H4 (cell line): ENCODE measurements at places on chromosomes 6 and 20. TPM values are rescaled to one million over a fixed set of nuclear protein-coding genes. Genes with fewer than 3 reads are reported as not detected.

NUS1 gene
- 11.7 and 12.2 TPM in 2 replicates for total RNA-seq

CNR1 gene
- 0.74 and 0.87 TPM in 2 replicates for total RNA-seq

FAM217A gene
- total RNA-seq, result not detected in 2 replicates

SNAP25 gene
- 0.74 and 1.2 TPM in 2 replicates for total RNA-seq

IL17F gene
- not detected in 2 replicates for total RNA-seq

SLC25A27 gene
- 1.4 TPM in 1 of 2 replicates, not detected in the other for total RNA-seq

CFAP61 gene
- 0.62 TPM in 1 of 2 replicates, not detected in the other for total RNA-seq

DNA sequence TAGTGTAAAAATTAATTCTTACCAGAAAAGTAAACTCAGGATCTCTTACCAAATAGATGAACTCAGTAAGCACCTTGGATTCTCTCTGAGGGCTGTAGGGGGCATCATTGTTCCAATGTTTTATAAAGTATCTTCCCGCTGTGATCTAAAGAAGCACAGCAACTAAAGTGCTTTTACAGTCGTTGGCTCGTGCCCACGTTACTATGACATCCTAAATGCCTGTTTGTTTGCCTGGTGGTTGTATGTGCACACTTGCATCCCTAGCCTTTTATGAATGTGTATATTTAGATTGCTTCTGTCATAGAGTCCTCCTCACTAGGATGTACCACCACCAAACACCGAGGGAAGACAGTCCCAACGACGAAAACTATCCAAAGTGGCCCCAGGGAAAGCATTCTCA, 34.5 kb downstream of the SLX4IP start:
- DNase-seq, result peak; percentile 65

DNA sequence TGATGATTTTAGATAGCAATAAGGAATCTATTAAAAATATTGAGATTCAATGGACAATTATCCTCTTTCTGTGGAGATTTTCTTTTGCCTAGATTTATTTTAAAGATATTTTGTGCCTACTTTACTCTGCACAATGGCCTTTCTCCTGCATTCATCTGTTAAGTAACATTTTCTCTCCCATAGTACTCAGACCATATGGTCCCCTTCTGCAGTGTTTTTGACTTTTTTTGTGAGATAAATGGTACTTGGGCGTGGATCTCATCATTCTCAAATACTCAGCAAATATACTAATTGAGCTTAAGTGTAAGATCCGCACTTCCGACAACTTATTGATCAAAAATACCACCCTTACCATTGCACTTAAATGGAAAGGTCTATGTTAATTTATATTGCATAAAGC, 55.8 kb downstream of the PHACTR1 start:
- no peak for DNase-seq

DNA sequence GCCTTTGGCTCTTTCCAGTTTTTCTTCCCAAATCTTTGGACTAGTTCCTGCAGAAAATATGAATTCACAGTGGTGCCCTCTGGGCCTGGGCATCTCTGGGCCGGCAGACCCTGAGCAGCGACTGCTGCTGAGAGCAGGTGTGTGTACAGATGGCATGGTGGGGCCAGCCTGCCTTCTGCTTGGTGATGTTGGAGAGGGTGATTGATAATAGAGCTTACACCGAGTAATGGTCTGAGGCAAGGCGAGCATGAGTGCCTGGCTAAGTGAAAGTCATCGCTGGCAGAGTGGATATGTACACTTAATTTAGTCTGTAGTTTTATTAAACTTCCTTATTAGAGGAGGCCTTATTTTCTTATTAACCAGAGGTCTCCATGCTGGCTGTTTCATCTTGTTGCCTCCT, 156.9 kb downstream of the CDKAL1 start:
- no peak for DNase-seq

GRCh38 chr6:26375270-26375669, 7.6 kb upstream of the BTN2A2 start:
- DNase-seq, result no peak

DNA sequence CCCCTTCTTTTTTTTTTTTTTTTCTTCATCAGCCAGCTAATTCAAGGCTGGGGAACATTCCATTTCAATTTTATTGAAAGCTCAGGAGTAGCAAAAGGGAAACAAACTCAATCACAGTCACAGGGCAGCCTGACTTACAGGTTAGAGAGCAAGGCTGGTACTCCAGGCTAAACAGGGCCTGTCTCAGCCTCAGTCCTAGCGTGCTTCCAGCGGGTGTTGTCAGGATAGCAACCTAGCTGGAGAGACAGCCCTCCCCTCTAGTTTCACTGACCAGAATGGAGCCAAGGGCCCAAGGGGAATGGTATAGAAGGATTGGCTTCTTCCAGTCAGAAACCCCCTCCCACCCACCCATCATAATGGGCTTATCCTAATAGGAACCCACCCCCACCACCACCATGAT, 132.9 kb downstream of the PXDC1 start:
- no peak for DNase-seq

DNA sequence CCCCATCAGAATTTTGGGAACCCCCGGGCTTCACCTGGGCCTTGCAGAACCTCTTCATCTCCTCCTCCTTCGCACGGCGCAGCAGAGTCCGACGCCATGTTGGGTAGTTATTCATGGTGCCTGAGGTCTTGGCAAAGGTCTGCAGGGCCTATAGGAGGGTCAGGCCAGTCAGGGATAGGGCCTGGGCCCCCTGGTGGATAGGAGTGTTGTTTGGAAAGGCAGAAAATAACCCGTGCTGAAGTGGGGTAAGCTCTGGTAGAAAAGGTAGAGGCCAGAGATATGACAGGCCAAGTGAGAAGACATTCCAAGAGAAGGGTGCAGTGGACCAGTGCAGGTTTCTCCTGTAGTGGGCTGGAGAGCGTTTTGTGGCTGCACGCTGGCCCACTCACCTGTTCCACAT, 4.9 kb downstream of the SMPD2 start:
- no peak for DNase-seq

DNA sequence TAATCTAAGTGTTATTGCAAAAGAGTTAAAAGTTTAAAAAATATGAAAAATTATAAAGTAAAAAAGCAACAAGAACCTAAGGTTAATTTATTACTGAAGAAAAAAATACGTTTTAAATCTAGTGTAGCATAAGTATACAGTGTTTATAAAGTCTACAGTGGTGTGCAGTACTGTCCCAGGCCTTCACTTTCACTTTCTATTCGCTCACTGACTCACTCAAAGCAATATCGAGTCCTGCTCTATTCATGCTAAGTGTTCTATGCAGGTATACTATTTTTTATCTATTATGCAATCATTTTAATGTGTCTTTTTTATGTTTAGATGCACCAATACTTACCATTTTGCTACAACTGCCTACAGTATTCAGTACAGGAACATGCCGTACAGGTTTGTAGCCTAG, 113.0 kb downstream of the MANEA start:
- DNase-seq, result peak; percentile 4

DNA sequence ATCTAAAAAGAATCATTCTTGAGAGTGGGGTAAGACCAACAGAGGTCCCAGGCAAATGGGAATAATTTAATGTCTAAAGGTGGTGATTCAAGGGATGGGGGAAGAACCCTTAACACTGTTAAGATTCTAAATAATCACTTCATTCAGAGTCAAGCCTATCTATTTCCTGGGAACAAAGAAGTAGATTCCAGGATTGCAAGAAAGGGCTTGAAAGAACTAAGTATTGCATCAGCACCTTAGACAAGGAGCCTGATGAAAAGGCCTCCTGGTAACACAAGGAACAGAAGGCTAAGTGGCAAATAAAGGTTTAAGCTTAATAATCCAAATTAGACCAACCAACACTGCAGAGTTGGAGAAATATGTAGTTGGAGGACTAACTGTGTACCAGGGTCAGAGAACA, 620.7 kb upstream of the BTBD3 start:
- DNase-seq, result no peak

DNA sequence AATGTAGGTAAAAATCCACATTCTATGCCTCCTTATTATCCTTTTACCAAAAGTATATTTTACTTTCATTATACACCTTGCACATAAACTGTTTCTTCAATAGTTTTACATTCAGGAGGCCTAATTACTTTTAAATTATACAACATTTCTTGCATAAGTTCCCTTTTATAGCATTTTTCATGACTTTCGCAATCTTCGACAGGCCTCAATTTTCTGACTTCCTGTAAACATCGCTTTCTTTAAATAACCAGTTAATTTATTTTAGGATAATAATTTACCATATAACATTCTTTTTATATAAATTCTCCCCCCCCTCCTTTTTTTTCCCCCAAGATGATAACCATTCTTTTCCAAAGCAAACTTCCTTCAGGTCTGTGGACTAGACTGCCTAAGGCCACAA, 9.2 kb downstream of the SLC35A1 start:
- no peak for DNase-seq

DNA sequence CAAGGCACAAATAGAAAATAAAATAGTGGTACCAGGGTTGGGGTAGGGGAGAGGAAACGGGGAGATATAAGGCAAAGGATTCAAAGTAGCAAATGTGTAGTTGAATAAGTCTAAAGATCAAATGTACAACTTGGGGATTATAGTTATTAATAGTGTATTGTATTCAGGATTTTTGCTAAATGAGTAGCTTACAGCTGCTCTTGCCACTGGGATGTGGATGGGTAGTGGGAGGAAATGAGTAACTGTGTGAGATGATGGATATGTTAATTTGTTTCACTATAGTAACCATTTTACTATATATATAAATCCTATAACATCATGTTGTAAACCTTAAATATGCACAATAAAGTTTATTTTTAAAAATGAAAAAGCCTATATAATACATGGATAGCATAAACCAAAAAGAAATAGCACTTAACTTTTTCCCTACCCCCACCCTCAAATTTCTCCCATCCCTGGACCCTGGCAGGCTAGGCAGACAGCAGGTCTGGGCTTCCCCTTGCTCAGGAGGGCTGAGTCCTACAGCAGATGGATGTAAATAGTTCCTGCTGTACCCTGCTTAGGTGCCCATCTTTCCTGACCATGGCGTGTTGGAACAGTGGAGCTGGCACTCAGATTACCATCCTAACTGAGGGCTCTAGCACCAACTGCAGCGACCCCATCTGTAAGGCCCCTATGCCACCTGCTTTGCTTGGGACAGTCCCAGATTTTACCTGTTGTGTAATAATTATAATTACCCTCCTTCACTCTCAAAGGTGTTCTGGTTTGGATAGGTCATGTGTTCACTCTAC, 28.6 kb upstream of the PBOV1 start:
- DNase-seq, result no peak

DNA sequence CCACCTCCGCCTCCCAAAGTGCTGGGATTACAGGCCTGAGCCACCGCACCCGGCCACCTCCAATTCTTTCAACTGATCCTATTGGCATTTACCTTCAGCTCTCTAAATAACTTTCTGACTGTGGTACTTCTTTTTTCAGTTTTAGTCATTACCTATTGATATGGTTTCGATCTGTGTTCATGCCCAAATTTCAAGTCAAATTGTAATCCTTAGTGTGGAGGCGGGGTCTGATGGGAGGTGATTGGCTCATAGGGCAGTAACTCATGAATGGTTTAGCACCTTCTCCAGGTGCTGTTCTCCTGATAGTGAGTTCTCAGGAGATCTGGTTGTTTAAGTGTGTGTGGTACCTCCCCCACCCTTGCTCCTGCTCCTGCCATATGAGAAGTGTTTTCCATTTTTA, 140.9 kb downstream of the LPA start:
- DNase-seq, result no peak

DNA sequence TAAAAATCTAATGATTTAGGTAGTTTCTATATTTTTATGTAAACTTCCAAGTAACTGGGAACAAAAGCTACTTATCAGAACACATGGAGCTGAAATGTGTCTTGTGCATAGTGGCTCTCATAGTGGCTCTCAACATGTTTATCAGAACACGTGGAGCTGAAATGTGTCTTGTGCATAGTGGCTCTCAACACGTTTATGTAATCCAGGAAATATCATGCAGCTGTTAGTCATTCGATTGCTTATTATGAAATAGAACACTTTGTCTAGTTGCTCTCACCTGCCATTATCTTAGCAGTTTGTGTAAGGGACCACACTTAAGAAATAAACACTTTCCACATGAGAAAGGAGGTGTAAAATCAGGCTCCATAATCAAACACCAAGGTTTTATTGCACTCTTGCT, 119.2 kb upstream of the ASCC3 start:
- no peak for DNase-seq

- no peak for DNase-seq
These were observed 141.9 kb upstream of the NEDD9 start for GRCh38 chr6:11374036-11375010.

DNA sequence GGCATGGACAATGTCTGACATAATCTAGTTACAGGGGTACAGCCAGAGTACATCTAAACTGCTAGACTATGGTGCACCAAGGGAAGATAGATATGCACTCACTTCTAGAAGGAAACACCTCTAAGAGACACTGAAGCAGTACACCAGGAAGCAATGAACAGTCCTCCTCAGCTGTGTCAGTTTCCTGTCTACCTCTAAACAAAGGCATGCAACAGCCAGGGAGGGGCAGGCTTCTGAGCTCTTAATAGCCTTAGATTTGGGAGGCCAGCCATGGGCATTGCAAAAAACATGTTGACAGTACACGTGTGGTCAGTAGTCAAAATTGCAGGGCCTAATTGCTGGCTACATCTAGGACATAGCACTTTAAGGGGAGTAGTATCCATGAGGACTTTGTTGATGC, 21.4 kb downstream of the CRYBG1 start:
- DNase-seq, result peak; percentile 11

- DNase-seq, result no peak
These were observed 45.7 kb downstream of the HNF4A start for GRCh38 chr20:44400970-44401769.

DNA sequence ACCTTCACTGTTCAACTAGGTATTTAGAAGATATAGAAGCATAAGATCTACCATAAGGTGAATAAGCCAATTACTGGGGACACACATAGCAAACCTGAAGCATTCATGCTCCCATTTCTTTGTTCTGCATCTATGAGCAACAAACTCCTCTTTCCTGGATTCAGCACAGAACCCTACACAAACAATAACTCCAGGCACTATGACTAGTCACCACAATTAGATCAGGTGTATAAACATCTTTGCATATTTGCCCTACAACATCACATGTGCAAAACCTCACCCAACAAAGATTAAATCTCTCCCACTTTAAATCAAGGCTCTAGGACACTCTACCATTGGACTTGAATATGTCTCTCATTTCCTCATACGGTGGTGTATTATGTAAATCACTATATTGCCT, 652.3 kb downstream of the EPHA7 start:
- DNase-seq, result peak; percentile 6

- DNase-seq, result no peak
These were observed 77.0 kb upstream of the MLN start for GRCh38 chr6:33880766-33881165.
